ENCODE measurements at places on chromosomes 6 and 20. TPM values are rescaled to one million over a fixed set of nuclear protein-coding genes. Genes with fewer than 3 reads are reported as not detected.

- no peak for DNase-seq
These were observed 24.1 kb downstream of the SLC24A3 start for GRCh38 chr20:19236371-19237055.

GRCh38 chr6:141467881-141468280, 664.8 kb upstream of the GJE1 start:
- no peak for DNase-seq

DNA sequence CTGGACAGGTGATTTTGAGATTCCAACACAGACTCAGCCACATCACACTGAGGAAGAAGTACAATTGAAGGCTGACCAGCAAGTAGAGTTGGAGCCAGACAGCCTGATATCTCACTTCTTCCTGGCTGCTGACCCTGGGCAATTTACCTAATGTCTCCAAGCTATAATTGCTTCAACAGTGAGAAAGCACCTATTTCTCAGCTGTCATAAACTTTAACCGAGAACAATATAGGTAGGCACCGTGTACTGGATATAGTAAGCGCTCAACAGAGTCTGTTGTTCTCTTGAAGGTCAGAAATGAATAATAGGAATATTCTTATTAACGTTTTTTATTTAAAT, 28.3 kb downstream of the STX7 start:
- no peak for DNase-seq

- DNase-seq = no peak
These were observed 87.7 kb downstream of the PDE7B start for GRCh38 chr6:135939208-135939591.

DNA sequence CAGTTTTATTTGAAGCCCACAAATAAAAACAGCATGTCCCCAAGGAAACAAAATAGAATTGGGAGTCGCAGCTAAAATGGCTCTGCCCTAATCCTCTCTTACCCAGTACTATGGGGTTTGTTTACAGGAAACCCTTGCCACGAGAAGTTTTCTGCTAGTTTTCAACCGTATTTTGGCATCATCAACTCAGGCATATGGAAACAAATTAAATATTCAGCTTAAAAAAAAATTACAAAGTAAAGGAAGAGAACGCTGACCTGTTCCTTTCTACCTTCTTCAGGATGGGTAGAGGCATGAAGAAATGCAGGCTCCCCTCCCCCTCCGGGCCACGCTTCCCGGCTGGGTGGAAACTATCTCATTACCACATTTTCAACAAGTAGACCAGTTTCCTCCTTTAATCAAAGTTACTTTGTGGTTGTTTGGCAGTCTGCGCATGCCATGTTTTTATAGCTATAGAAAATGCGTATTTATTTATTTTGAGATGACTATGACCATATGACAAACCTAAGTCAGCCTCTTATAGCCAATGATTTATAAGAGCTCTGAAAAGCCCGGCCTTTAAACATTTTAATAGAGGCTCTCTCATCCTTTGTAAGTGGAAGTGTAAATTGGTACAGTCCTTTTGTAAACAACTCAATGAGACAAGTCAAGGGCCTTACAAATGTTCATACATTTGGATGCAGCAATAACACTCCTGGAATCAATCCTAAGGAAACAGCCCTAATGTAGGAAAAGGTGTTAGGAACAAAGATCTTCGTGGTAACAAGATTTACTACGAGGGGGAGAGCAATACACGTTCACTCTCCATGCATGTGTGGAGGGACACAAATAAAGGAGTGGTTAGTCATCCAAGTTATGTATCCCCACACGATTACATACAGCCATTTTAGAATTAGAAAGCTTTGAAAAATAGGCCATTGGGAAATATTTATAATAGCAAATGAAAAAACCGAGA, 16.1 kb upstream of the ZNF217 start:
- peak; percentile 52 for DNase-seq

- no peak for DNase-seq
These were observed 61.6 kb downstream of the RPRD1B start for GRCh38 chr20:38095017-38095686.

- no peak for DNase-seq
These were observed 726.4 kb upstream of the SLC35B3 start for GRCh38 chr6:9161731-9162130.

Gene OXT
- 0.92 TPM for total RNA-seq

Gene HLA-DPA1
- 50.5 TPM for total RNA-seq

GRCh38 chr20:36852187-36852586, 23.8 kb upstream of the TLDC2 start:
- no peak for DNase-seq

- no peak for DNase-seq
These were observed 35.5 kb upstream of the SUMO4 start for GRCh38 chr6:149364557-149364956.

Gene MCM9
- total RNA-seq = 8.6 TPM

GRCh38 chr6:34462551-34462971, 3.3 kb upstream of the PACSIN1 start:
- DNase-seq = peak; percentile 54

Gene SIRPD
- total RNA-seq = not detected

DNA sequence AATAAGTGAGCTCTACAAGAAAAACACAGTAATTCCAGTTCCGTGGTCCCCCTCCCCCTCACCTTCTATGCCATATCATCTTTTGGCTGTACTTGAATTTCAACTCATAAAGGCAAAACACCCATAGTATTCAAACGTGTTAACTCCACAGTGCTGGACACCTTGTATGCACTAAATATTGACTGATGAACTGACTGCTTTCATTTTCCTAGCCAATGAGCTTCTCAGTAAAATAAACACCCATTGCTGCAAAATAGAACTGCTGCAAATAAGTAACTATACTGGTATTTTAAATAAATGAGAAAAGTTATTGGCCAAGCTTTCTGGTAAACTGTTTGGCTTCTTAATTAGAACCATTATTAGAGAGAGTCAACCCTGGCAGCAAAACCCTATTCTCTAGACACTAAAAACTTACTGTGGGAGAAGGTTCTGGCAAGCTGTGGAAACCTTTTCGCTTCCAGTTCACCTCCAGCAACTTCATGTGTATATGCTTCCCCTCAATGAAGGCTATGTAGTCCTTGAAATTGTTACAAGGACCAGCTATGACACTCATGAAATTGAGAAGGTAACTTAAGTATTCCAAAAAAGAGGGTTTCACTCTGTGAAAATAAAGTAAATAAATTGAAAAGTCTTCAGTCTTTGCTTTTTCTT, 86.0 kb downstream of the MBOAT1 start:
- DNase-seq = no peak

- no peak for DNase-seq
These were observed 85.6 kb downstream of the MYB start for GRCh38 chr6:135266675-135267074.

DNA sequence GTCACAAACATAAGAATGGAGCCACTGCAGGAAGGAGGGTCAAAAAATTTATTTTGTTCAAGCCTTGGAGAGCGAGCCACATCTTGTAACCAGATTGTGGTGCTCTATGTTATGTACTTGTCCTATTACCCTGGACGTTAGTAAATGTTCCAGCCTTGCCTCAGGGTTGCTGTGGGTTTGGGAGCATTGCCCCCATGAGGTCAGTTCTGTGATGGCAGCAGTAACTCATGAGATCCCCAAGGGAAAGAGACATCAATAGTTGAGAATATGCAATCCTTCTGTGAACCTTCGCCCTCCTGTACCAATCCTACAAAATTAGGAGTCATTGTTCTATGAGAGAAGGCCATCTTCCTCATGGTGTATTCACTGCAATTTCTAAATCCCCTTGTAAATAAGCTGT, 16.4 kb upstream of the CFAP206 start:
- no peak for DNase-seq

DNA sequence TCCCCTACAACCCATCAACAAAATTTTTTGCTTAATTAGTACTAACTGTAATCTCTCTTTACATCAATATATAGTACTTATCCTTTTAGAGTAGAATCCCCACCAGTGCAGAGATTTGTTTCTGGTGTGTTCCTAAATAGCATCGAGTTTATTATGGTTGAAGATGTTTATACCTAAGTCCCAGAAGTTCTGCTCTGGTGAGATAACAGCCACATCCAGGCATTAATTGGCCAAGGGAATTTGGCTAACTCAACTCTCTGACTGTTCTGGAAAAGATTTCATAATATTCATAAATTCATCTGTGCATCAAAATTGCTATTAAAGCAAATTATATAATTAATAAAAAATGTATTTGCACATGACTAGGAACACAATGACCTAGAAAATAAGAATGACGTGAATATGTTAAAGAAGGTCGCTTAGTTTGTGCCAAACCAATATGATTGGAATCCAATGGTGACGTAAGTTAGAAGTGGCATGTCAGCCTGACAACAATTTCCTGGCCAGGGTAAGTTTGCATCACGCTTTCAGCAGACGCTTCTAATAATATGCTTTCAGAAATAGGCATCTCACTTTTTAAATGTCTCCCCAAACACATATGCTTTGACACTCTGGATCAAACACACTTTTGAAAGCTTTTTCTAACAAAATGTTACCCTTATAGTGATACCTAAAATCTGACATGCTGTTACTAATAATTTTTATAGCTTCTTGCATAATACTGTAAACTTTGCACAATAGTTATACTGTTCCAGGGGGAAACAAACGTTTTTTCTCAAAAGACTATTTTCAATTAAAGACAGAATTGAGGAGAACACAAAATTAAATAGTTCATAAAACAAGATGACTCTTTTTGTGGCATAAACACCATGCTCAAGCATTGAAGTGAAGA, 236.7 kb downstream of the TENT5A start:
- DNase-seq = peak; percentile 25

- no peak for DNase-seq
These were observed 27.3 kb downstream of the RNF182 start for GRCh38 chr6:13952101-13952500.

Gene EPB41L1
- total RNA-seq = 20.5 TPM

DNA sequence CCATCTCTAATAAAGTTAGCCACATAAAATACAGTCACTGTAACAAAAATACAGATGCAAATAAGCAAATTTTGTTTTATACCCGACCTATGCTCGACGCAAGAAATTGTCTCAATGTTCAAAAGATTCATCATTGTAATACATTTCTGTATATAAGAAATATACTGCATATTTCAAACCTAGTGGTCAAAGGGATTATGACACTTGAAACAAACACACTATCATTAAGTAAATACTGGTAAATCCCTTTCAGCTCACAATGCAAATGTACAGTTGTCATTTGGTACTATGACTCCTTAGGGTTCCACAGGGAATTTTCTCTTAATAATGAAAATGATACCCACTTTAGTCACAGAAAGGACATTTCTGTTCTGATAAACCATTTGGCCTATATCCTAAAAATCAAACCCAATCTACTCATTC, 2.2 kb downstream of the HIVEP2 start:
- DNase-seq = no peak

DNA sequence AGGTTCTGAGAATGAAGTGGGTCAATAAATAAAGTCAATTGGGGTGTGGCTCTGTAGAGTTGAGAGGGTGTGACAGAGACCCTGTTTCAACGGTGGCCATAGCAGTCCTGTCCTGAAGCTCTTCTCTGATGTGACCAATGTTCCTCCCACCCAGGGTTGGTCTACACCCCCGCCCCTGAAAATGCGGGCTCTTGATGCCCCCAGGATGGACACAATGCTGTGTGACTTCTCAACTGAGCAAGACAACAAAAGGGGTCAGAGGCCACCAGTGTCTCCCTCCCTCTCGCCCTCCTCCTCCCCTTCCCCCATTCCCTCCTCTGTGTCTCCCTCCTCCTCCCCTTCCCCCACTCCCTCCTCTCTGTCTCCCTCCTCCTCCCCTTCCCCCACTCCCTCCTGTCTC, 41.7 kb upstream of the NXT1 start:
- no peak for DNase-seq

DNA sequence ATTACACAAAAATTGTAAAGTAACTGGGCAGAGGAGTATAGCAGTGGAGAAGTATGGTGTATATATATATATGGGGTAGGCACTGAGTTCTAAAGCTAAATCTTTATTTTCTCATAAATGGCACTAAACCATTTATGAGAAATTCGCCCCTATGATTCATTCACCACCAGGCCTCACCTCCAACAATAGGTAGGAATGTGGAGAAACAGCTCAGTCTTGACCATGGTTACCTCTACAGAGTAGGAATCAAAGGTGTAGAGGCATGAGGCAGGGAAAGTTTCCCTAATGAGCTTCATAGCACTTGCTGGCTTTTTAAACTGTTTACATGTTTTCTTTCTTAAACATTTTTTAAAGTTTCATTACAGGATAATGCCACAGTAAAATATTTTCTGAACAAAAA, 36.9 kb upstream of the SUMO4 start:
- DNase-seq = no peak

DNA sequence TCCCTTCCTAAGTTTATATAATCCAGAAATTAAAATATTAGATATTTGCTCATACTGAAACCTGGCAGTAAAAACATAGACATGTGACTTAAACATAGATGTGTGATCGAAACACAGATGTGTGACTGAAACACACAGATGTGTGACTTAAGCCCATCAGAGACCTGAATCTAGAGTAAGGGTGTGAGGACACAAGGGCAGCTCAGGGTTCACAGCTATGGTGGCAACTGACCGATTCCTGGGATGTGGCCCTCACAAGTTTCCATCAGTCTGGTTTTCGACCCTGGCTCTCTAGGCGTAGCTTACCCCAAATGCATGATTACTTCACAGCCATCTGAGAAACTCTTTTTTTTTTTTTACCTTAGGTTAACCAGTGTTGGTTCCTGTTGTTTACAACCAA, 137.0 kb downstream of the NRN1 start:
- no peak for DNase-seq

DNA sequence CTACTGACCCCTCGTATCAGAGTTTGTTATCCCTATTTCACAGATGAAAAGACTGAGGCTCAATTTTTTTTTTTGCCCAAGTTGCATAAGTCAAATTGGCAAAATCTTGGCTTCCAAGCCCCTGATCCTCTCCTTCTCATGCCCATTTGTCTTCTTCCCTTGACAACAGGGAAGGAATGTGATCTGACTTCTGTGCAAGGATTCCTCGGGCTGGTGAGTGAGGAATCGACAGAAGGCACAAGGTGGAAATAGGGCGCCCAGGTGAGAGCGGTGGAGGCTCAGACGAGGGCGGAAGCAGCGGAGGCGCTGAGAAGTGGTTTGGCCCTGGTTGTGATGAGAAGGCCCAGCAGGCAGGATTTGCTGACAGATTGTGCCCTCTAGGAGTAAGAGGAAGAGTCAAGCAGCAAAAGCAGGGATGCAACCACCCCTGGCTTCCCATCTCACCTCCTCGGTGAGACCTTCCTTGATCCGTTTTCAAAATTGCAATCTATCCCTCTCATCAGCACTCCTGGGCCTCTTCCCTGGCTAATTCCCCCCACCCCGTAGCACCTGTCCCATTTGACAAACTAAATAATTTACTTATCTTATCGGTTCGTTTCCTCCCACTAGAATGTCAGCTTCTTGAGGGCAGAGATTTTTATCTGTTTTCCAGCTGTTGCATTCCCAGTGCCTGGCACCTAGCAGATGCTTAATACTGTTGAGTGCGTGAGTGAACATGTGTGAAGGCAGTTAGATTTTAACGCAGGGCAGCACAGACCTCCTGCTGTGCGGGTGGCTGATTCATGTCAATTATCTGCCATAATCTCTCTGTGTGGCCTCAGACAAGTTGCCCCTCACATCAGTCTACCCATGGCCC, 3.7 kb upstream of the SIRPA start:
- DNase-seq = no peak

Gene REM1
- 3.2 TPM for total RNA-seq

Gene CLPSL2
- not detected for total RNA-seq

- DNase-seq = no peak
These were observed 71.2 kb upstream of the PTPN1 start for GRCh38 chr20:50438986-50439407.

- no peak for DNase-seq
These were observed 46.4 kb upstream of the SMOC2 start for GRCh38 chr6:168394606-168395005.

Gene IRF4
- 0.65 TPM for total RNA-seq

GRCh38 chr6:14732844-14733757, 512.8 kb upstream of the JARID2 start:
- DNase-seq = no peak

GRCh38 chr20:24962510-24962909, 13.4 kb downstream of the CST7 start:
- no peak for DNase-seq

Data from left cardiac atrium (tissue), 4 donors.